ENCODE measurements at places on chromosomes 16 and 17.

DNA sequence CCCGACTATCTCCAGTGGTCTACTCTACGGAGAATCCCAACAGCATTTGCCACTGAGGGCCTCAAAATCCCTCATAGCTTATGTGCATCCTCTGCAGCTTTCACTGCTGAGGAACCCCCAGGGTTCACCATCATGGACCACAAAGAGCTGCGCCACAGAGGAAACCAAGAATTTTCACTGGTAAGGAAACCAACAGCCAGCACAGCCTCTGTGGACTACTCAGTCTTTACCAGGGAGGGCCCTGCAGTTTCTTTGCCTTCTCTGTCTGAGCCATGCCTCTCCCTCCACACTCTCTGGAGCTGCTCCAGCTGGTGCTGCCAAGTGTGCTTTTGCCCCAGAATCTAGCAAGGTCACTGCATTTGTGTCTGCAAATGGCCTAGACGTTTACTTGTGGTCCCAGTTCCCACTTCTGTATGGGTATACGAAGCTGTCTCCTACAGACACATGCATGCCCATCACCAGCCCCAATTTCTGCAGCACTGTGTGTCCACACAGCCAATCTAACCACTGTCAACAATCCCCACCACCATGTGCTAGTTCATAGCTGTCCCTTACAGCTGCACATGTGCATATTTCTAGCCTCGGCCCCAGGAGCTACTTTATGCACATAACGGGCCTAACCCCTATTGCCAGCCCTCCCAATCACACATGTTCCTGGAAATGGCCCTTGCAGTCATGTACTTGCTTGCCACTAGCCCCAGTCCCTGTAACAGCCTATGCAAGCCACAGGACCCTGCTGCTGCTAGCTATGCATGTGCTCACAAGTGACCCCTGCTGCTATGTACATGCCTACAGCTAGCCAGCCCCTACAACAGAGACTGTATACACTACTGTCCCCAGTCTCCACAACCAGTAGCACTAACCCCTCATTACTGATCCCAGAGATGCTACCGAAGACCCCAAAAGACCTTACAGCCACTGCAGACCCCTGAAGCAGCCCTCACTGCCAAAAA lies 1437.4 kb downstream of the CDH11 start:
- DNase-seq = no peak

DNA sequence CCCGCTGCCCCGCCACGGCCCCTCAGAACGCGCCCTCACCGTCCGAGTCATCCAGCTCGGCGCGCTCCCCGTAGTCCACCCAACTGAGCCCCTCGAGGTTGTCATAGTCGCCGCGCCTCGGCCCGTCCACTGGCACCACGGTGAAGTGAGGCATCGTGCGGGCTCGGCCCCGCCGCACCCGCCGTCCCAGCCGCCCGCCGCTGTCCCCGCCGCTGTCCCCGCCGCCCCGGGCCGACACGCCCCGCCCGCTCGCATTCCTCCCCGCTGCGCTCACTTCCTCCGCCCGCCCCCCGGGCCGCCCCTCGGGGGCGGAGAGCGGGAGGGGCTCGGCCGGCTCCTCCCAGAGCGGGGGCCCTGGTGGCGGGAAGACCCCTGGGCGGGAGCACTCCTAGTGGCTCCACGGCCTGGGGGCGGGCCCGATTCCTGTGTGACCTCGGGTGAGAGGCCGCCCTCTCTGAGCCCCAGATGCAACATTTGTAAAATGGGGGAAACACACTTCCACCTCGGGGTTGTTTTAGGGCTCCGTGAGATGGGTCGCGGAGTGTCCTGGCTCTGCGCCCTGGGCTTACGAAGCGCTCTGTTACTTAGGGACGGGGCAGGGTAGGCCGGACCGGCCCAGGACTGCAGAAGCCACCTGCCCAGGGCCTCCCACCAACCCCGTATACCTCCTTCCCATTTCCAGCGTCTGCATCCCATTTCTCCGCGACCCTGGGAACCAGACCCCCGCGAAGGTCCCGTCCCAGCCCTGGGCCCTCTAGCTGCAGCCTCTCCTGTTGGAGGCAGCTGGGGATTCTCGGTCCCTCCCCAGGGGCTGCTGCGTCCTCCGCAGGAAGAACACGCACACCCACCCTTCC lies at the start of gene SLC12A4:
TSS of gene SLC12A4 (minus strand) at position 238 of the 854 bp plus-strand sequence. CDS start at position 154, 84 bp downstream.
- peak; percentile 90 for DNase-seq

DNA sequence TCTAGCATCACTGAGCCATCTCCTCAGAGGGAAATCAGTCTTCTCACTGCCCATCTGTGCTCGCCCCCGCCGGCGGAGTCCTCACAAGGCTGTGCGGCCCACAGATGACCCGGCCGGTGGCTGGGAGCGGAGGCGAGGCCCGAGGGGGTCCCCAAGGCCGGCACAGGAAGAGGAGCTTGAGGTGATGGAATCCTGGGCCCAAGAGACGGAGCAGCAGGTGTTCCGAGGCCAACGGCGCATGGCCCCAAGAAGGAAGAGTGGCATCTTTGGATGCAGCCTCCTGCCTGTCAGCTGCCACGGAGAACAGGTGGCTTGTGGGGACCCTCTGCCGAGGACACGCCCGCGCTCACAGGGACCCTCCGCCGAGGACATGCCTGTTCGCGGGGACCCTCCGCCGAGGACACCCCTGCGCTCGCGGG lies 72.7 kb upstream of the GNG13 start:
- no peak for DNase-seq

DNA sequence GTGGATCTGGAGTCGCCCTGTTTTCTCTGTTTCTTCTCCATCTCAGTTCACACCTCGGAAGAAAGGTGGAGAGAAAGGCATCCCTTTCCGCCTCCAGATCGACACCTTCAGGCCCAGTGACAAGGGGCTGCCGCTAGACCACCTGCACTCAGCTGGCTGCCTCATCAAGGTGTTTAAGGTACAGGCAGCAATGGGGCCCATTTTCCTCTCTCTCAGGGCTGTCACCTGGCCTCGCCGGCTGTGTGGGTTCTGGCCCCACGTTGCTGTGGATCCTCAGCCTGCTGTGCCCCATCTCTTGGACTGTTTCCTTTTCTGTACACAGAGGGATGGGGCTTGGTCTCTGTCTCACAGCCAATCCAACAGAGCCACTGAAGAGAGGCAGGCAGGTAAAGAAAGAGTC lies 17.4 kb upstream of the STAC2 start:
- DNase-seq = no peak

- DNase-seq = peak; percentile 26
Measured at GRCh38 chr16:20899477-20900298, 470 bp downstream of the DCUN1D3 start.

GRCh38 chr17:44541884-44542581 lies 15.3 kb upstream of the FZD2 start:
- peak; percentile 40 for DNase-seq

DNA sequence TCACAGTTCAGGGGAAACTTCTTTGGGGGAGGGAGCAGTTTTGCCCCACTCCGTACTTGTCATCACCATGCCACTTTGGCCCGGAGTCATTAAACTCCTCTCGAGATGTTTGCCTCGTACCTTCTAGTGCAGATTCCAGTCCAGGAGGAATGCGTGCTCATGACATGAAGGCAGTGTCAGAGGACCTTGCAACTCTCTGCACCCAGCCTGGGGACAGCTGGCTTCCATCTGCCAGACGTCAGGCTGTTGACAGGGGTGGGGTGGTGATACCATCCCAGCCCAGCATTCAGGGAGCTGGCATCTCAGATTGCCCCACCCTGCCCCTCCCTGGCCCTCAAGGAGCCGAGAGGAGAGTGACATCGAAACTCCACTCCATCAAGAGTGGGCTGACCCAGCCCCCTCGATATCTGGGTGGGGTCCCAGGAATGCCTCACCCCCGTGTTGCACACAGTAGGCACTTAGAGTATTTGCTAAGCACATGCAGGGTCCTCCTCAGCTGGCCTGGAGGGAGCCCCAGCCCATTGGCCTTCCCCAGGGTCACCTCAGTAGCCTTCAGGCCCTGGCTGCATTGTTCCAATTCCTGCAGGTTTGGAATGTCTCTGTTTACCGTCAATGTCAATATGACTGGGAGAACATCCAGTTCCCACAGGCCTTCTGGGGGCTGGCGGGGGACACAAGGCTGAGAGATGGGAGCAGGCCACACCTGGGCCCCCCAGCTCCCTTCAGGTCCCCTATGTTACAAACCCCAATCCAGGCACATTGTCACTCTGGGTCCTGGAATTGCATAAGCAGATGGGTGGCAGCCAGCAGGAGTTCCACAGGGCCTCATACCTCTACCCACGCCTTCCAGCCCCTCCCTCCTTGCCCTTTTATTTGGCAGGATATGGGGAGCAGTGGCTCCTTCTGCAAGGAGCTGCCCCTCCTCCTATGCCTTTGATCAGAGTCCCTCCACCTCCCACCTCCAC lies 21.3 kb upstream of the EMP2 start:
- DNase-seq = no peak

DNA sequence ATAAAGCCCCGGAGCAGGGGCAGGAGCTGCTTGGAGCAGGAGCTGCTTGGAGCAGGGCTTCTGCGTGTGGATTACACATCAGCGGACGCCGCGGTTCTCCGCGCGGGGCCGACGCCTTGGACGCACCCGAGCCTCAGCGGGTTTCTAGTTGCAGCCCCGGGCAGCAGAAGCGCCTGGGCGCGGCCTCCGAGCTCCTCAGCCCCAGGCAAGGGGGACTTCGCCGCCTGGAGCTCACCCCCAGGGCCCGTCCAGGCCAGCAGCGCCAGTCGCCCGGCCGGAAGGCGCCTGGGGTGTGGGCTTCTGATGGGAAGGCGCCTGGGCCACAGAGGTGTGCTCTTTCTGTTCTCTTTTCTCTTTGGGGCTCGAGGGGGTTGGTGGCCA lies 6.3 kb downstream of the FOXF1 start:
- DNase-seq = no peak

DNA sequence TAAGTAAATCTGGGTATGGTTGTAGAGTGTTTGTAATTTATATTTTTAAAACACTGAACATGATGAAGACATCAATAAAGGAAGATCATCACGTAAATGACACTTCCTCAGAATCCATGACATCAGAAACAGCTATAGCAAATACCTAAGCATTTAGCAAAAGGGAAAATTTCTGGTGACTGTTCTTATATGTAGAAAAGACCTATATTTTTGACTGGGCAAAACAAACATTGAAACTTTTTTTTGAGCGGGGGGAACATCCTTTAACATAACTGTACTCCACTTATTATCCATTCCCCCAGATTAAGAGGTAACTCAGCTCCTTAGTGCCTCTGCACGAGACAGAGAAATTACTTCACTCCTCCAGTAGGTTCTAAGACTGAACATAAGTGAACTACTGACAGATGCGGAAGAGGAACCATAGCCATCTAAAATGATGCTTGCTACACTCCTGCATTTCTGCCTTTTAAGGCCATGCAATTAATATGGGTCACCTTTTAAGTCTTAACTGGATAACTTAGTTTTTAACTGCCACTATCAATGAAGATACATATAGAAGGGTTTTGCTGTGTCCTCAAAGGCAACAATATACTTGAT lies 9.4 kb downstream of the CRYBA1 start:
- DNase-seq = no peak

- DNase-seq = no peak
Measured at GRCh38 chr17:17774009-17774881, 62.5 kb downstream of the SREBF1 start.

DNA sequence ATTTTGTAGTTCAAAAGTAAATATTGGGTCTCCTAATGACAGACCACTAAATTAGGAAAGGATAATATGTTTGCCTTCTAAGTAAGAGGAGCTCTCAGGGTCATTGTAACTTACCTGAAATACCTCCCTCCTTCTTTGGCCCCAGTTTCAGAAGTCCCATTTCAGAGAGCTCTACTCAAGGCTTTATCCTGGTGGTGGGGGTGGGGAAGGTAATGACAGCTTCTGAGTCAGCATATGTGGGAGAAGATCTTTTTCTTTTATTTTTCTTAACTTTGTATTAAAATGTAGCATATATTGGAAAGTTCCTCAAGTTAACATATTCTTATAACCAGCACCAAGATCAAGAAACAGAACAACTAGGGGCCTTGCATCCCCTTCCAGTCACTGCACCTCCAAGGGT lies 16.9 kb upstream of the GINS3 start:
- no peak for DNase-seq

DNA sequence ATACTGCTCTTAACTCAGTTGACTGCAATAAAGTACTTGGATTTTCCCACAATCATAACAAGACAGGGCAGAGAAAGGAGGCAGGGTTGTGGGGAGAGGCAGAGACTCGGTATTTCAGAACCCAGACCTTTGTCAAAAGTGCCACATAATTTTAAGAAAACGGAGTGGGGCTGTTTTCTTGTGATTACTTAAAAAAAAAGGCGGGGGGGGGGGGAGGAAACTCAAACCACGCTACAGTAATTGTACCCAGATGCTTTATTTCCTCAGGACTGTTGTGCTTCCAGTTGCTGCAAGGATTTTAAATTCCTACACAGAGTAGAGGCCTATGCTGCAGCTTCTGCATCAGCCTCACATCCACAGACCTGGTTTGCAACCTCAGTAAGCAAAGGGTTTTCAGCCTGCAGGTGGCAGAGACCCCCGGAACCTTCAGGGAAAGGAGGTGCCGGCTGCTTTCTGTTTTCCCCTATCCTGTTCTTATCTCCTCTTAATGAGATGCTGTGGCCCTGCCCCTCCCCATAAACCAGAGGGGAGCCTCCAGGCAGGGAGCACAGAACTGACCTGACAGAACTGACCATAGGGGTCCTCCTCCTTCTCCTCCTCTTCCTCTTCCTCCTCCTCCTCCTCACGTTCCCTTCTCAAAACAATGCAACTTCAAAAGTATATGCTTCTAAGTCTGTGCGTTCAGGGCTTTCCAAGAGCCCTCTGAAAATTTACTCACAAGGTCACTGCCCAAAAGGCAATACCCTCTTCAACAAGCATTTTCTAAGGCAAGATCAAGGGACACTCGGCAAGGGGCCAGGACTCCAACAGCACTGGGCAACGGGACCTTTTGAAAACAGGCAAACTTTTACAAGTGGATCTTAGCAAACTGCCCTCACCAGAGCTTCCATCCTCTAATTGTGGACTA lies 7.5 kb downstream of the AXIN2 start:
- peak; percentile 74 for DNase-seq

- DNase-seq = no peak
Measured at GRCh38 chr17:2379489-2380225, 21.2 kb downstream of the MNT start.

DNA sequence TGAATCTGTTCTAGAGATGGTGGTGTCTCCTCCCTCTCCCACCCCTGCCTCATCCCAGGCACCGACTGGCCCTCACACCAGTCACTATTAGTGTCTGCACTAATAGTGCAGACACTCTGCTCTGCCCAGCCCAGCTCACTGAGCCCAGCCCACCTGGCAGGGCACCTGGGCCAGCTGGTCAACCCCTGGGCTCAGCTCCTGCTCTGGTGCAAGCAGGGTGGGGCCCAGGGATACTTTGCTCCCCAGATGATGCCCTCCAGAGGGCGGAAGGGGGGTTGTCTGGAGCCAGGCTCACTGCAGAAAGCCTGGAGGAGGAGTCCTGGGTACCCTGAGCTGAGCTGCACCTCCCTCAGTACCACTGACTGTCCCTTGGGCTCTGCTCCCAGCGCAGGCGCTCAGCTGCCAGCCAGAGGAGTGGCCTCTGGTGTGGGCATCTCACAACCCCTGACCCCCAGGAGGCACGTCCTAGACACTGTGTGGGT lies 14.5 kb downstream of the RAB11FIP4 start:
- no peak for DNase-seq

GRCh38 chr17:33090806-33091205 lies 99.2 kb downstream of the SPACA3 start:
- DNase-seq = no peak

GRCh38 chr16:1526608-1527555 lies 6.6 kb upstream of the TMEM204 start:
- no peak for DNase-seq

All from fibroblast of skin of scalp (primary cell).